ENCODE measurements at places on chromosomes 3 and 15.
A peak's percentile ranks its signal among the peaks of the same experiment; 100 is the strongest.

DNA sequence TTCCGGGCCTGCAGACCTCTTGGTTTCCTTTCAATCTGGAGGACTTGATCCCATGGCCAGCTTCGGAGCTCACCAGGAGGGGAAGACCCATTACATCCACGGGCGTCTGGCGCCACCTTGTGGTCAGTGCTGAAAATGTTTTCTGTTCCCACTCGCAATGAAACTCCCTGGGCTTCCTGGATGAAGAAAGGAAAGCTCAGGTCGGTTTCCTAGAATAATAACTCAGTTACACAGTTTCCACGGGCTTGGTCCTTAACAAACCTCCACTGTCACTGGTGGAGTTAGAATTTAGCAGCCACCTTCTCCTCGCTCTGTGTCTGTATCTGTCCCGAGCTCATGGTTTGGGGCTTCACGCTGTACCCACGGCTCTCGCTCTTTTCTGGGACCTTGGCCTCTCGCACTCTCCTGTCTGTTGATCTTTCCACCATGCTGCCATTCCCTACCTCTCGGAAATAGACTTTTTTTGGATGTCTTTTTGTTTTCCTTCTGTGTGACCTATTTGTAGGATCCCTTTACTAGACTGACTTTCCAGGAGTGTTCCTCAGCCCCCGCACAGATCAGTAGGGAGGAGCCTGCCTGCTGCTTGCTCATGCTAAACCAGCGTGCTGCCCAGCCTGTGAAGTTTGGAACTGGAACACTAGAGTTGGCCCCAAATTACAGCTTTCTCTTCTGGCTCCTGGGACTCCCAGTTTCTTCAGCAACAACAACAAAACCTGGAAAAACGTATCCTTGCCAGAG, 56.3 kb downstream of the IL20RB start:
- DNase-seq, result peak; percentile 76

GRCh38 chr15:24848050-24848449, 106.7 kb upstream of the SNRPN start:
- no peak for DNase-seq

GRCh38 chr3:133815386-133815785, 9.8 kb downstream of the SRPRB start:
- DNase-seq, result no peak

DNA sequence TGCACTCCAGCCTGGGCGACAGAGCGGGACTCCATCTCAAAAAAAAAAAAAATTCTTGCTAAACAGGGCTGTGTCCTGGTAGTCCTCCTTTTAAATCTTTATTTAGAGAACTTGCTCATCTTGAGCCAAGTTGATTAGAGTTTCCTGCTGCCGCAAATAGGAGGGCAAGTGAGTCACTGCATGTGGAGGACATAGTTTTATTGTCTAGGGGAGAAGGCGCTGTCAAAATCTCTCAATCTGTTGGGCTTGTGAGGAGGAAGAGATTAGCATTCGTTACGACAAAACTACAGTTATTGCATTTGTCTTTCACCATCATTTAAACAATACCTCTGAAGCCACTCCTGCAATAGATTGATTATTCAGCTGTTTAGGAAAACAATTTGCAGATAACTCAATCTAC, 11.5 kb downstream of the MUC4 start:
- DNase-seq, result no peak

DNA sequence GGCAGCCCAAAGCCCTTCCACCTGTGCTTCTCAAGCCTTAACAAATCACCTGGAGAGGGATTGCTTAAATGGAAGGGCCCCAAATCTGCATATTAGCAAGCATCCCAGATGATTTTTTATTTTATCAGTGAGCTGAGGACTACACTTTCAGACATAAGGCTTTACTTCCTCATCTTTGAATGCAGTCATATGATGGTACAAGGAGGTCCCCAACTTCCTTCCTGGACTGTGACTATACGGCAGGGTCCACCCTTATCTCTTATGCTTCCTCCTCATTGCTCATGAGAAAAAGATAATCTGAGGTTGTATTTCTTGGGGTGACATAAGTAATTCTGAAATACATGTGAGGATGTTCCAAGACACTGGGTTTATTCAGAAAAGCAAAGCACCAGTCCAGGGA, 13.7 kb upstream of the HEG1 start:
- no peak for DNase-seq

DNA sequence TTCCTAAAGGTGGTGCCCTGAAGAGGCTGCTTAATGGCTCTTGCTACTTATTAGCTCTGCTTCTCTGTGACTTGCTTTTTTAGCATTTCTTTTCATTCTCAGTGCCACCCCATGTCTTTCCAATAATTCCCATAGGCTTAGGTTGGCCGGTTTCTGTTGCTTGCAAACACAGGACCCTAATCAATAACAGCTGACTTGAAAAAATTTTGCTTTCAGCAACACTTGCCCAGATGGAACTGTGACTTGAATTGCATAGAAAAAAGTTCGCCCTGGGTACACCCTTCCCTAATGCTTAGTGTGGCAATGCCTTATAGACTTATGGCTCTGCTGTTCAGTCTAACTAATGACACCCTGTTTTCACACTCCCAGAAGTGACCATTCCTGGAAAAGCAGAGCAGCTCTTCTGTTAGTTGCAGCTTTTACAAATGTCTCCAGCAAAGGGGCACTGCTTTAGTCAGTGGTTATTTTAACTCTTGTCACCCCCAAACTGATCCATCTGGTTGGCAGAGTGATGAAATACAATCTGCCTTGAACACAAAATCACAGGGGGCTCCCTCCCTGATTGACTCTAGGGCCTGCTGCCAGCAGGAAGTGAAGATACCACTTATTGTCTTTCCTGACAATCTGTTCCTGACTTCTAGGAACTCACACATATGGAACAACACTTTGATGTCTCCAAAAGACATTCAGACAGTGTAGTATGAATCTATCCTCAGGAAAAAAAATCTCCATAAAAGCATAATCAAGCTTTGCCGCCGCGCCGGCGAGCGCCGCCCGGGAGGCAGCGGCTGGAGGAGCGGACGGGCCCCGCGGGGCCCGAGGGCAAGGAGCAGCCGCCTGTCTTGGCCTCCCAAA, 9.7 kb upstream of the SLMAP start:
- DNase-seq, result no peak

DNA sequence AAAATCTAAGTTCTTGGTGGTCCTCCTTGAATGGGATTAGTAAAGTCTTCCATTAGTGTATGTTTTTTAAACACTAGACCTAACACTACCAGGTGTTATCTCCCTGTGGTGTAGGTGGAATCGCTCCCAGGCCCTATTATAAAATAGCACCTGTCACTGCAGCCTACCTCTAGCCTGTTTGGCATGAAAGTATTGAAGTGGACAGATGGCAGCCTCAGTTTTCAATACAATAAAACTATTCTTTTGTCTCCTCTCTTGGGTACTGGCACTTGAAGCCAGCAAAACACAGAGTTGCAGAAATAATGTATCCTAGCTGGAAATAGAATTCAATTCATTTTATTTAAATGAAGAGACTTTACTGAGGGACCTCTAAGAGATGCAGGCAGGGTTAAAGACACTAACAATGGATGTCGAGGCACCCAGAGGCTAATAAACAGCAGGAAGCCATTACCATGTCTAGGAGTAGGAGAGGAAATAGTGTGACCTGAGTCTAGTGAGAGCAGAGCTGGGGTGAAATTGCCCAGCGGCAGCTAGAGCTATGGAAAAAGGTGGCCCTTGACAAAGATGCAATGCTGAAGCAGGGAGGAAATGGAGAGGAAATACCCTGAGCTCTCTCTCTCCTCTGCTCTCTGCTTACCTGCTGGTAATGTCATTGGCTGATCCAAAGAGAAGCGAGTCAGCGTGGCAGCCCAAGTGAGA, 49.1 kb upstream of the TMEM158 start:
- peak; percentile 95 for DNase-seq

DNA sequence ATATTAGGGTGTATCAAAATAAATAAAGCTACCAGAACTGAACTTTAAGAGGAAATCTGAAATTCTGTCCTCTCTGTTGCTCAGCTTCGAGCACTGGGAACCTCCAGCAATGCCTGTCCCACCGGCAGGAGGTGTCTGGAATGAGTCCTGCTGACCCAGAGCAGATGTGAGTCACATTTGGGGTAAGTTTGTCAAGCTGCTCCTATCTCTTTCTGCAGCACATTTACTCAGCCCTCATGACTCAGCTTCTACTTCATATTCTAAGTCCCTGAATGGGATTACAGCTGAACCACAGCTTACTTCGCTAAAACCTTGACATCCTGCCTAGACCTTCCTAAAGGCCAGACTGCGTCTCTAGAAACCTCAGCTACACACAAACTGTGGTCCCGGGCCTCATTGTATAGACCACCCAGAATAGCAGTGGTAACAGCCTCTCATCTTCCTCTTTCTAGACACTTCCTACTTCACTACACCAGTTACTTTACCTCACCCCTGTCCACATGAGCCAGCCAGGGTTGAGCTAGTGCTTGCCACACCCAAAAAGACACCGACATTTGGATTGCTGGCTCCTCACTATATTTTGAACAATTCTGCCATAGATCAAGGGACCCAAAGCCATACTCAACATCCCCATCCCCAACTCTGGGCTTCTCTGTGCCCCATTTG, 109.6 kb upstream of the TMCO5A start:
- no peak for DNase-seq
